GM23248 (cell line): ENCODE measurements at places on chromosomes 12 and 14.

DNA sequence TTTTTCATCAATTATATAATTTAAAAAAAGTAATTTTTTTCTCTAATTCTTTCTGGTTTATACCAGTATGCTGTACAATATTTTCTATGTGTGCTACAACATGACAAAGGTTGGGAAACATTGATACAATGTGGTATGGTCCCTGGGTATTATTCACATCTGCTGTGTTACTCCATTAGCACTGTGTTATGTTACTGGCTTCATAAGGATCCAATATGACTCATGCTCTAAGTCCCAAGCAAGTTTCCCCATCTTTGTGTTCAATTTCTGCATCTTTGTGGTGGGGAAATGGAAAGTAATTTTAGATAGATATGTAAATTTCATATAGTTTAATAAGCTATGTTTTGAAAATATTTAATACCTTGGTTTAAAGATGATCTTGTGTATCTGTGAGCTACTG, 35.8 kb downstream of the FBXO33 start:
- peak; percentile 63 for DNase-seq

DNA sequence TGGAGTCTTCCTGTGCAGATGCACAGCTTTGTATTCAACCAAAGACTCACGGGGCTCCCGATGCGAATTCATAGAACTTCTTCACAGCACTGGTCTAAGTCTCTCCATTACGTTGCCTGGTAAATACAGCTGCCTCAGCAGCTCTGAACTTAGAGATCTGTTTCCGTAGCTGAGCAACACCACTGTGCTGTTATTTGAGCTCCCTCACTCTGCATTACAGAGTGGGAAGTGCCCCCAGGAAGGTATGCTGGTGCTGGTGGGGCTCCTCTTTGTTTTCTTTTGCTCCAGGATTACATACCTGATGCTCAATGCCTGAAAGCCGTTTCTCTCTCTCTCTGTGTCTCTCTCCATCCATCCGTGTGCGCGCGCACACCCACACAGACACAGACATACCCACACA, 227.5 kb upstream of the RMST start:
- no peak for DNase-seq

DNA sequence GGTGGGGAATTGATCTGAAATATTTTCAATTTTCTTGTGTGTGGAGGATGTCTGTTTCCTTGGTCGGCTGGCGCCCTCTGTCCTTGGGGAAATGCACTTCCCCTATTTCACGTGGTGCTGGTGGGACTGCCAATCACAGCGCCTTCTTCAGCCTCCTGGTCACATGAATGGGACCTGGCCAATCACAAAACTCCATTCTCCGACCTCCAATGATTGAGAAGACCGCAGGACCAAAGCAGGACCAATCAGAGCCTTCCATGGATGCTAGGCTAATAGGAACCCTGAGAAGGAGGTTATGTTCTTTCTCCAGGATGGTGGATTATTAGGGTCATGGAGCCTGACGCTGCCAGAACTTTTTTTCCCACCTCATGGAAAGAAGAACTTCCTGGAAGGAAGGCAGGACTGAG, 188.7 kb downstream of the TTC8 start:
- DNase-seq, result peak; percentile 43

DNA sequence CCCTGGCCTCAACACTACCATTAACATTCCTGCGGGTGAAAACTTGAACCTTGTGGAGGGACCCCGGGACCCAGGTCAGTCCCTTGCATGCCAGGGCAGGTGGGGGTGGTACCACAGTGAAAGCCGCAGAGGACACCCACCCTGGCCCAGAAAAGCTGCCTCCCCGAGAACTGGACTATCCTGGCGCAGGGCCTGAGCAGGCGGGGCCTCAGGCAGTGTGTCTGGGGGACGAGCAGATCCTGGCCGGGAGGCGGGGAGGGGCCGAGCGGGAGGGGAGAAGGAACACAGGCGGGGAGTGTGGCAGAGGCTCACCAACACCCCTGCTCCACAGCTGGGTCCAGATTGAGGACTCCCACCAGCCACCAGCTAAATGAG, 10.0 kb downstream of the AHNAK2 start:
- peak; percentile 68 for DNase-seq

GRCh38 chr12:92384571-92384970, 238.9 kb upstream of the BTG1 start:
- DNase-seq, result no peak

- DNase-seq, result no peak
These were observed 5.3 kb upstream of the TMEM119 start for GRCh38 chr12:108602976-108603704.

- peak; percentile 33 for DNase-seq
These were observed 89.6 kb downstream of the SCARB1 start for GRCh38 chr12:124774054-124774461.

DNA sequence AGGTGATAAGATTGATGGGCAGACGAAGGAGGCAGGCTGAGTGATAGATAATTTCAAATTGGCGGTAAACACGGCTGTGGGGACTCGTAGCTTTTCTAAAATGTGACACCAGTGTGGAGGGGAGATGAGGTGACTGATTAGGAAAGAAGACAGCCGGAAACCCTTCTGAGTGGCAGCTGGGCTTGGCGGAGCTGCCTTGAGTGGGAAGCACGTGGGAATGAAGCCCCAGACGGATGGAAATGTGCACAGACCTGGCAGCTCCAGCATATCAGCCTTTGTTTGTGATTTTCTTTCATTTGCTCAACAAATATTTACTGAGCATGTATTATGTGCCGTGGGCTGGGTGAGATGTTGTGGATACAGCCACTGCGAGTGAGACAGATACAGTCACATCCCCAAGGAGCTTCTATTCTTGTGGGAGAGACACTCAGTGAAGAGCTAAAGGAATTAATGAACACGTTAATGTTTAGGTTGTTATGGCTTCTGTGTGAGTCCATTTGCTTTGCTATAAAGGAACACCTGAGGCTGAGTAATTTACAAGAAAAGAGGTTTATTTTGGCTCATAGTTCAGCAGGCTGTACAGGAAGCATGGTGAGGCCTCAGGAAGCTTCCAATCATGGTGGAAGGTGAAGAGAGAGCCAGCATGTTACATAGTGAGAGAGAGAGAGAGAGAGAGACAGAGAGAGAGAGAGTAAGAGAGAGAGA, 65.5 kb upstream of the LHX5 start:
- DNase-seq, result no peak

- DNase-seq, result peak; percentile 93
These were observed 783 bp downstream of the CORO1C start for GRCh38 chr12:108730365-108731104.

GRCh38 chr14:95776798-95777534, 63.0 kb upstream of the TCL1A start:
- DNase-seq, result no peak

DNA sequence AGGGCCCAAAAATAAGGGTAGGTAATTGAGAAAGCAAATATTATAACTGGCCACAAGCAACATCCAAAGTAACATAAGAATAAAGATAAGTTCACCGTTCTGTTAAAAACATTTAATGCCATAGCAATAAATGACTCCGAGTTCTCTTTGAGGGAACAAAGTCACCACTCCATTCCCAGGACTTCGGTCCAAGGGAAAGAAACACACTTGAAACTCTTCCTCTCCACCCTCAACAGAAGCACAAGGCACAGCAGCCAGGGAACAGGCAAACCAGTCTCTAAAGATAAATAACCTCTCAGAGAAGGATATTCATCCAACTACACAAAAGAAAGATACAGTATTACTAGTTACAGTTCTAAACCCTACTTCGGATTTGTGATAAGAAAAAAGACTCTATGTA, 2.5 kb downstream of the SETD3 start:
- no peak for DNase-seq

- DNase-seq, result no peak
These were observed 127.3 kb downstream of the GLT1D1 start for GRCh38 chr12:128980623-128981022.

GRCh38 chr12:52083638-52083996, 4.1 kb downstream of the SMIM41 start:
- no peak for DNase-seq

DNA sequence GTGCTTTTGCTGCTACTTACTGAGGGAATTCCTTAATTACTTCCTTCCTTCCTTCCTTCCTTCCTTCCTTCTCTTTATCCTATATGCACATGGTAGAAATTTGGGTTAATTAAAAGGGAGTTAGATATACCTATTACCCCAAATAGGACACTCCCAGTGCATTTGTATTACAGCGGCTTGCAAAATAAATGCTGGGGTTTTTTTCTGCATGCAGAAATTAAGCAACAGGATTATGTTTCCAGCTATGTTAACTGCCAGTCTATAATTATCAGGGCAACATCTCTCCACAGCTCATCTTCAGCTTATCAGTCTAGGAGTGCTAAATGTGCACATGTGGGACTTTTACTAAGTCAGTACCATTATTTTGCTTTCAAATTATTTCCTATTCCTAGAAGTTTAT, 132.9 kb upstream of the SLC35F4 start:
- DNase-seq, result no peak

DNA sequence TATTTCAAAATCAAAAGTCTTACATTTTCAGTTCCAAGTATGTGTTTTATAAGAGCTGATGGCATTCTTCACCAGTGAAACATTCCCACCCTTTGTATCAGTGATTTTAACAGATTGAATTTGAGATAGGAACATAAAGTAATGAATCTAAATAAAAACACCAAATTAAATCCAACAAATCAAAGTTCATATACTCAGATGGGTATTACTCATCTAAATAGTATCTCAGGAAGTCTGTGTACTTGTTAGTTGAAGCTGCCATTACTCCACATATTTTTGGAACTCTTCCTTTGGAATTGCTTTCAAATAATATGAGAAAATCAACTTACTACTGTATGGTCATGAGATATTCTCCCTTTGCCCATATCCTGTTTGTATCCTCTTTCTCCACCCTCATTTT, 89.1 kb downstream of the MIA2 start:
- DNase-seq, result peak; percentile 14

- DNase-seq, result no peak
These were observed 79.1 kb downstream of the KCNK10 start for GRCh38 chr14:88243946-88244345.

GRCh38 chr12:67524861-67525616, 123.5 kb upstream of the DYRK2 start:
- DNase-seq, result no peak

GRCh38 chr14:82080370-82080769, 546.7 kb upstream of the SEL1L start:
- DNase-seq, result no peak

GRCh38 chr12:18422871-18423270, 161.6 kb downstream of the PIK3C2G start:
- peak; percentile 81 for DNase-seq

DNA sequence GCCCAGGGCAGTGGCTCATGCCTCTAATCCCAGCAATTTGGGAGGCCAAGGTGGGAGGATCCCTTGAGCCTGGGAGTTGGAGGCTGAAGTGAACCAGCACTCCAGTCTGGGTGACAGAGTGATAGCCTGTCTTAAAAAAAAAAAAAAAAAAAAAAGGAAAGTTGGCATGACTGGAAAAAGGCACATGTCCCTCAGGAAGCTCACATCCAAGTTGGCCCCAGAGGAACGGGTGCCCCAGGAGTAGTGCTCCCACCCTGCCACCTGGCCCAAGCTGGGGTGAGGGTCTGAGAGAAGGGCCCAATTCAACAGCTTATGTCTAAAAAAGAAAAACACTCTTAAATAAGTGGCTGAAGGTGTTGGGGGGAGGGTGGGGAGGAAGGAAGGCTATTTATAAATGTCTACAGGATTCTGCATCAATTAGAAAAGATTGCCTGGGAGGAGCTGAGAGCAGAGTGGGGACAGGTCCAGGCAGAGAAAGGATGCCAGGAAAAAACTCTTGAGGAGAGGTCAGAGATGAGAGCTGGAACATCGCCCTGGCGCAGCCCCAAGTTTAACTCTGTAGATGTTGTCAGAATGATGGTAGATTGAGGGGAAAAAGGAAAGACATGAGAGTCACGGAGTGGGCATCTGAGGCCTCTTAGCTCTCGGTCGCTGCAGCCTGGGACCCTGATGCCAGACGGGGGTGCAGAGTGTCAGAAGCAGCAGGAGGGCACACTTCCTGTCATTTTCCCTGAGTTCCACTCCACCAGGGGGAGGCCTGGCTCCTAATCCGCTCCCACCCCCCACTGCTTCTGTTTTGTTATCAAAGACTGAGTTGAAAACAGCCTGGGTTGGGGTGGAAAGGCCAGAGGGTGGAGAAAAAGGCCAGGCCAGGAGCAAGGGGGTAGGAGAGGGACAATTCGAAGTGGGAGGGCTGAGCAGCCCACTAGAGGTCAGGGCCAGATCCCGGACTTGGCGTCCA, 7.3 kb downstream of the SPRYD3 start:
- peak; percentile 49 for DNase-seq

DNA sequence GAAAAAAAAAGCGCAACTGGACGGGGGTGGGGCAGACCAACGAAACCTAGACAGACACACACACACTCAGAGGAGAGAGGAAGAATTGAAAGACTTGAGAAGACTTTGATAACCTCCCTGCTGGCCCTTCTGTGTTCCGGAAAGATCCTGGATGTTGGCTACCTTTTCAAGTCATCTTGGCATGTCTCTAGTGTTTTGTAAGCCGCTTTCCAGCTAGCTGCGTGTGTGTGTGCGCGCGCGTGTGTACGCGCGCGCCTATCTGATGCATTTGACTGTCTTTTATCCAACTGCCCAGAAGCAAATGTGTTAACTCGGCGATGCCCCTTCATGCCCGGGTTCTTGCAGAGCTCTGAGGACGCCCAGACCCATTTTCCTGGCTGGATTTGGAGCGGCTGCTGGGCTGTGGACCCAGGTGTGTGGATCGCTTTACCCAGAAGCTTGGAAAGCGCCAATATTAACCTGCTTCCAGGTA, 664 bp downstream of the LRFN5 start:
- DNase-seq, result peak; percentile 56

- DNase-seq, result no peak
These were observed 458.1 kb downstream of the PCNX1 start for GRCh38 chr14:71365361-71365760.

GRCh38 chr12:83793616-83794015, 1106.9 kb downstream of the TMTC2 start:
- peak; percentile 7 for DNase-seq

- DNase-seq, result no peak
These were observed 1.7 kb downstream of the KCNH3 start for GRCh38 chr12:49540229-49541139.

DNA sequence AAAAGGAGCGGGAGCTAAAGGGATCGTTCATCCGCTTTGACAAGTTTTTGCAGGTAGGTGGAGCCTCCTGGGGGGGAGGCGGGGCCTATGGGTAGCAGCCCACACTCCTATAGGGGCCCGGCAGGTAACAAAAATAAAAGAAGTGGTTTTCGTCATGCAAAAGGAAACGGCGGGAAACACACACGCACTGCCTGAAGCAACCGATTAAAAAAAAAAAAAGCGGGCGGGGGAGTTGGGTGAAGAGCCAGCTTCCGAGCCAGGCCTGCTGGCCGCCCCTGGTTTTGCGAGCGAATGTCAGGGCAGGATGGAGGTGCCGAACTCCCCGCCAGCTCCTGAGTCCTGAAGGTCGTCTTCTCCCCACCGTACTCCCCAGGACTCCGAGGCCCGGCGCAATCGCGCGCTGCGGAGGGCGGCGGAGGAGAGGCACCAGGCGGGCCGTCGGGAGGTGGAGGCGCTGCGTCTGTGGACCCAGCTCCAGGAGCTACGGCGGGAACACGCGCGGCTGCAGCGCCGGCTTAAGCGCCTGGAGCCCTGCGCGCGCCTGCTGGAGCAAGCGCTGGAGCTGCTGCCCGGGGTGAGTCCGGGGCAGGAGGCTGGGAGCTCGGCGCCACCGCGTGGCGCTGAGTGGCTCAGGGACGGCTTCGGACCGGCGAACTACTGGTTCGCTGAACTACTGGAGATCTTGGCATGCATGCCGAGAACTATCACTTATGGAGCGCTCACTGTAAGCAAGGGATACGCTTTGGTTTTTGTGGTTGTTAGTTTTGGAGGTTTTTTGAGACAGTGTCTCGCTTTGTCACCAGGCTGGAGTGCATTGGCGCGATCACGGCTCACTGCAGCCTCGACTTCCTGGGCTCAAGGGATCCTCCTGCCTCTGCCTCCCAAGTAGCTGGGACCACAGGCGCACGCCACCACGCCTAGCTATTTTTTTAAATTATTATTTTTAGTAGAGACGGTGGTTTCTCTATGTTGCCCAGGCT, 3.6 kb downstream of the CFAP73 start:
- DNase-seq, result peak; percentile 83
